Panc1 (cell line): ENCODE measurements at places on chromosomes 7 and 10.

- DNase-seq, result no peak
Observed at GRCh38 chr7:82897500-82897899, 265.2 kb downstream of the PCLO start.

DNA sequence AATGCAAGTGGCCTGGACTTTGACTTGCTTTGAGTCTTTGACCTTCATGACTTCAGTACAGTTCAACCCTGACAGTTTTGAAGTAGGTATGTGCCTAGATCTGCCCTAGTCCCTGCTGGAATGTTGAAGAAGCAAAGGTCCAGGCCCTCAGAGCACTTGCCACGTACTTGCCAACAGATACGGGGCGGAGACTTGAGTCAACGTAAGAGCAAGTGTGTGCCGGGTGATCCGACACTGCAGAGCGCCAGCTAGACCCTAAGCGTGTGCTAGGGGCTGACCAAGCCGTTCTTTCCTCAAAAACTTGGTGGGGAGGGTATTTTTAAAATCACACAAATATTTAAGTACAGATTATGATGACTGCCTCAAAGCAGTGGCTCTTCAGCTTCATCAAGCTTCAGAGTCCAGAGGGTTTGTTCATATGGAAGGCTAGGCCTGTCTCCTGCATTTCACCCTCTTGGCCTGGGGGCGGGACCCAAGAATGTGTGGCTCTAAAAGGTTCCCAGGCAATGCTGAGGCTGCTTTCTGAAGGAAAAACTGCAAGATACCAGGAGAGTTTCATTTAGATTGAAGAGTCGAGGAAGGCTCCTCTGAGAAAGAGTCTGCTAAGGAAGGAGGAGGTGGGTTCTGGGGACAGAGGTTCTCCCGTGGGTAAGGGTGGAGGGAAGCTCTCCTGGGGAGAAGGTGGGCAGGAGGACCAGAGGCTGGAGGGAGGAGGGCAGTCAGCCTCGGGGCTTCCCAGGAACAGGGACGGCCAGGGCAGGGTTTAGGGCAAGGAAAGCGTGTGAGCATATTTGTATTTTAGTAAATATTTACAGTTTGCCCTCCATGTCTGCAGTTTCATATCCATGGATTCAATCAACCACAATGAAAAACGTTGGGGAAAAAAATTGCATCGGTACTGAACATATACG is 160.3 kb downstream of the EGFR start:
- DNase-seq, result no peak

DNA sequence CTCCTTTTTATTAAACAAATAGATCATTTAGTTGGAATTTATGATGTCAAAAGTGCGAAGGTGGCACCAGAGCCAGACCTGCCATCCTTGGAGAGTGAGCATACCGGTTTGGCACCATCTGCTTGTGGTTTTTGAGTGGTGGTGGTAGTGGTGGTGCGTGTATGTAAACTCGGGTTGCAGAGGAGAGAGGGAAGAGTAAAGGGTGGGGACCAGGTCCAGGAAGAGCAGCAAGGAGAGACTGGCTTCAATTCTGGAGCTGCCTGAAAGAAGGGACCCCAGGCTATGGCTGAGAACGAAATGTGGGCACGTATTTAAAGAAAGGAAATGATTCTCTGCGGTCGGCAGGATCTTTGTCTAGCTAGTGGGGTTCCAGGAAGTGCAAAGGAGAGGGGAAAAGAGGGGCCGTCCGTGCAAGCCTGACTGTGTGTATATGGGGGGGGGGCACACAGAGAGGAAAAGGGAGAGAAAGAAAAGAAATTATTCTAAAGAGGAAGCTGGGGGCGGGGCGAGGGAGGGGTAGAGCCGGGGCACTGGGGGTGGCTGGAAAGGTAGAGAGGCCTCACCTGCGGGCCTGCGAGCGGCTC is 448 bp upstream of the GOLGA7B start:
- DNase-seq, result no peak

DNA sequence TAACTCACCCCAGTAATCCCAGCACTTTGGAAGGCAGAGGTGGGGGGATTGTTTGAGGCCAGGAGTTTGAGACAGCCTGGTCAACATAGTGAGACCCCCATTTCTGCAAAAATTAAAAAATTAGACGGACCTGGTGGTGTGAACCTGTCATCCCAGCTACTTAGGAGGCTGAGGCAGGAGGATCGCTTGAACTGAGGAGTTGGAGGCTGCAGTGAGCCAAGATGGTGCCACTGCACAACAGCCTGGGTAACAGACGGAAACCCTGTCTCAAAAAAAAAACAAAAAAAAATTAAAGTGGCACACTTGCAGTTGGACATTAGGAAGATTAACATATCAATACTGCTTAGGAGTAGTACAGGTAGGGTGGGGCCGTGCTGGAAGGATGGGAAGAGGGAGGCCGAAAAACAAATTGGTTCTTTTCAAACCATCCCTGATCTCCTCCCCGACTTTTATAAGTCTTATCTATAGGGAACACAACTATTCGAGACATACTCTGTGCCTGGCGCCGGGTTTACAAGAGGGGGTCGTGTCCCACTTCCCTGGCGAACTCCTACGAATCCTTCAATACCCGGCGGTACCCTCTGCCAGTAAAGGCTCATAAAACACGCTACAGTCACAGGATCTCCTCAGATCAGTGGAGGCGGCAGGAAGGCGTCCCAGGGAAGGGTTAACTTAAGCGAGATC is 628 bp downstream of the TAF6 start:
- no peak for DNase-seq

DNA sequence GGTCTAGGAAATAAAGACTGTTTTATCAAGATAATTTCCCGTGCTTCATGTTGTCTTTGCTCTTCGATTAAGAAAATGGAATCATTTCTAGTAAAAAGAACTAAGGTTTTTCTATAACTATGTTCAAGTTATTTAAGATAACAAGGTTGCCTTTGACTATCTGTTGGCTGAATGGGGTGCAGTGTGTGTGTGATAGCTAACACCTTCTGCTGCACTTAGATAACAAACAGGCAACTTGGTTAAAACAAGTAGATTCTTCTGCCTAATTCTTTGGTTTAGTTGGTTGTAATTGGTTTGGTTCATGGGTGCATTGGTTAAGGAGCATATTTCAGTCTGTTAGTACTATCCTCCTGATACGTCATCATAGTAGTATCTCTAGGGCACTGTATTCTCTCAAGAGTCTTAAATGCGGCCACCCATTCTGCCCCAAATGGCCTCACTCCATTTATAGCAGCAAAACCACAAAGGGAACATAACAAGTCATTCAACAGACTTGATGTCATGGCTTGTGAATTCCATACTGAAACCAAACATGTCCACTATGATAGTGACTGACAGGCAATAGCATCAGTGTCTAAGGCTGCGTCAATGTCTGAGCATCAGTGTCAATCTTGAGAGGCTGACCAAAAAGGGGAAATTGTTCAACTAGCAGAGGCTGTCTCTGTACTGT is 55.7 kb downstream of the CCDC3 start:
- DNase-seq, result no peak

DNA sequence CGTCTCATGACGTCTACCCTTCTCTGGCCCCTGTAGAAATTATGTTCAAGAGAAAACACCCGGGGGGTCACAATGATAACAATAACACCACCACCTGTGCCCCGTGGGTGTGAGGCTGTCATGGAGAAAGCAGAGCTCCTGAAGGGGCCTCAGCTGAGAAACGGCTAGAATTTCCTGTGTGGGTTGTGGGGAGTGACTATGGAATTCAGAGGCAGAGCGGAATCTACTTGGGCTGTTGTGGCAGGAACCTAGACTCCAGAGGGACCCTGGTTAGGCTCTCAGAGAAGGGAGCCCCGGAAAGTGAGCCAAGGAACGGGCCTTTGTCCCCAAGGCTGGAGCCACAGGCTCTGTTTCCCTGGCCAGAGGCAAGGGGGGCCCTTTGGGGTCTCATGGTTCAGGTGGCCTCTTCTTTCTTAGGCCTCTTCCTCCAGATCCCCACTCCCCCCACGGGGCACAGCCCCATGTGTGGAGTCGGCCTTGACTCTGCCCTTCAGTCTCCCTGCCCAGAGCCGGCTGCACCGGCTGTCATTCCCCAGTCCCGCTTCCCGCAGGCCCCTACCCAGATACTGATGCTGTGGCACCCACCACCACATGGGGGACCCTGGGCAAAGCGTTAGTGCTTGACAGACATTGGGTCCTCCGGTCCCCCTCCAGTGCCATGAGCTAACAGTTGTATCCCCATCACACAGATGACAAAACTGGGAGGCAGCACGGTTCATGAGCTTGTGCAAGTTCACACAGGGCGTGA is 6.5 kb upstream of the GIMAP8 start:
- DNase-seq, result no peak

- no peak for DNase-seq
Observed at GRCh38 chr10:99370993-99371392, 41.8 kb downstream of the CNNM1 start.

DNA sequence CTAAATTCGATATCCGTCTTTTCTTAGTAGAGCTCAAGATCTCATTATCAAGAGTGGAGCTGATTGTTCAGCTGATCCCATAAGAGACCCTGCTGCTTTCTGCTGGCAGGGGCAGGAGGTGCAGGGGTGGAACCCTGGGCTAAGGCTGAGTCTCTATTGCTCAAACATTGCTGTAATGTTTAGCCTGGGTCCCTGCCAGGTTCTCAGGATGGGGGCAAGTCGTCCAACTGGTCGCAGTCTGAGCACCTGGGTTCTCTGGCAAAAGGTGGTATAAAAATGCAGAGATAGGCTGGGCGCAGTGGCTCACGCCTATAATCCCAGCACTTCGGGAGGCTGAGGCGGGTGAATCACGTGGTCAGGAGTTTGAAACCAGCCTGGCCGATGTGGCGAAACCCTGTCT is 62.0 kb upstream of the NRBF2 start:
- DNase-seq, result no peak

- DNase-seq, result no peak
Observed at GRCh38 chr7:4689151-4689550, 7.1 kb downstream of the FOXK1 start.

GRCh38 chr10:84097787-84098353 is 41.4 kb upstream of the GHITM start:
- no peak for DNase-seq

- DNase-seq, result no peak
Observed at GRCh38 chr10:58264780-58265179, 2.9 kb downstream of the IPMK start.

DNA sequence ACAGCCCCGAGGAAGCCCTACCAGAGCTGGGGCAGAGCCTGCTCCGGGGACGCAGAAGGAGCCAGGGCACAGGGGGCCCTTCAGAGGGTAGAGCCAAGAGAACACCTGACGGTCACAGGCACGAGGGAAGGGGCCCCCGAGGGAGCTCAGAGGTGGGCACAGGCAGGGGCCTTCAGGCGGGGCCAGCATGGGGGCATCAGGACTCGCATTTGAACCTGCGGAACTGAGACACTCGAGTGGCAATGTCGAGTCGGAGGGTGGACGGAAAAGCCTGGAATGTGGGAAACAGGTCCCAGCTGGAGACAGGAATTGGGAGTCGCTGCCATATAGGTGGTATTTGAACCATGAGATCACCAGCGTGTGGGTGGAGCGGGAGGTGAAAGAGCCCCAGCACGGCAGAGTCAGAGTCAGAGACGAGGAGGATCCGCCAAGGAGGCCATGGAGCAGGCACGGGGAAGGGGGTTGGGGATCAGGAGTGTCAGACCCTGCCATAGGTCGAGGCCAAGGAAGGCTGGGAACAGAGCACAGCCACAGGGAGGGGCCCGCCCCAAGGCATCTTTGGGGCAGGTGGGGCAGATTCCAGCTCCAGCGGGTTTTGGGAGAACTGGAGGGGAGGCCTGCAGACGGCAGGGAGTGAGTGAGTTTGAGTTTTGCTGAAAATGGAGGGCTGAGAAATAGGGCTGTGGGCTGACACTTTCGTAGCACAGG is 13.8 kb downstream of the STK32C start:
- no peak for DNase-seq

- no peak for DNase-seq
Observed at GRCh38 chr7:157769526-157770215, 432.9 kb downstream of the DNAJB6 start.

DNA sequence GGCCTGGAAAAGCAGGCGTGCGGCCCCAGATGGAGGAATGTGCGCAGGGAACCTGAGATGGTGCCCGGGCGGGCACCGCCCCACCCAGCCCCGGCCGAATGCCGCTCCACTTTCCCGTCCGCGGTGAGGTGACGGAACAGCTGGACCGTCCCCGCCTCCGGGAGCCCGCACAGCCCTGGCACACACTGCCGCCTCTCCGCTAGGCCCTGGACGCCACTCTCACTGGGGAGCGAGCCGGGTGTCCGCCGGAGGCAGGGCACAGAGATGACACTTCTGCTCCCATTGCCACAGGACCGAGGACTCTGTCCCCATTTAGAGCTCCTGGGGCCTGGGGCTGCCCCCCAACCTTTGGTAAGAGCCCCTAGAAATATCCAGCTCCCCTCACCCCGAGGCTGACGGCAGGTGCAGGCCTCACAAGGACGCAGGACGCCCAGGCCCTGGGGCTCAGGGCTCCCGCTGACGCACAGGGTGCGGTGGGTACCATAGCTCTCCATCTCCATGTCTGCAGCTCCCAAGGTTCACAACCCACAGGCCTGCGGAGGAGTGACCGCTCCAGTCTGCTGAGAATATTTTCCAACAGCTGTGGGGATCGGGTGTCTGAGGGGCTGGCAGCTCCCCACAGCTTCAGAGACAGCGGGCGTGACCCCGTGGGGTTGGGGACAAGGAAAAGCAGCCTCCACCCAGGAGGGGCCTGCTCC is 52.2 kb upstream of the PDGFA start:
- DNase-seq, result no peak

- DNase-seq, result no peak
Observed at GRCh38 chr7:134996097-134996550, 9.8 kb downstream of the AGBL3 start.

DNA sequence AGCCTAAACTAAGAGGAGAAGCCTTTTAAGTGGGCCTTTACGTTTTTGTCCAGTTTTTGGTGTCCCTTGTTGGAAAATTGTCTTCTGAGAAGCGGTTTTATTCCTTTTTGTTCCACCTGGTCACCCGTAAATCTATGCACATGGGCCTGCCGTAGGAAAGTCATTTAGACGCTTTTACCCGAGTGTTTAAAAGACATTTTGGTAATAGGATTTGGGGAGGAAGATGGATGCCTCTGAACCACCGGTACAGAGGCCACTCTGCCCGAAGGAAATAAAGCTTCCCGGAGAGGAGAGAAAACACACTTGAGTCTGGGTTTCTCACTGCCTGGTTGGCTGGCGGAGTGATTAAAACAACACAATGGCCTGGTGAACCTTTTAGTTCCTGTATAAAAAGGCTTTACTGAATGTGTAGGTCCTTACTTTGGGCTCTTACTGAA is 760 bp downstream of the THNSL1 start:
- DNase-seq, result no peak

- no peak for DNase-seq
Observed at GRCh38 chr7:155338632-155339320, 41.1 kb downstream of the INSIG1 start.
